ENCODE measurements at places on chromosomes 1 and 21.
A peak's percentile ranks its signal among the peaks of the same experiment; 100 is the strongest.

DNA sequence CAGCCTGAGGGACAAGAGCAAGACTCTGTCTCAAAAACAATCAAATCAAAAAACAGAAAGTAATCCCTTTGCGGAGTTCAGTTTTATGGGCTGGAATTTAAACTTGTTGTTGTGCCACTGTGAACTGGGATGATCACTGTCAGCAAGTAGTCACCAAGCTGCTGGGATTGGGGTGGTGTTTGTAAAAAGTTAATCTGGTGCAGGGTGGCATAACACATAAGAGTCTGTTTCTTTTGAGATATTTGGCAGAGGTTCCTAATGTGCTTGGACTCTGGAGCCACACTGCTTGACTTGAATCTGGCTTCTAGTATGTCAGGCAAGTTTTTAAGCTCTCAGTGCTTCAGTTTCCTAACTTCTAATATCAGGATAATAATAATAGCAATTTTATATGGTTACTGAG lies 6.6 kb downstream of the CLIC4 start:
- no peak for DNase-seq

GRCh38 chr1:207821464-207822045 lies 69.7 kb downstream of the CD46 start:
- DNase-seq, result no peak

DNA sequence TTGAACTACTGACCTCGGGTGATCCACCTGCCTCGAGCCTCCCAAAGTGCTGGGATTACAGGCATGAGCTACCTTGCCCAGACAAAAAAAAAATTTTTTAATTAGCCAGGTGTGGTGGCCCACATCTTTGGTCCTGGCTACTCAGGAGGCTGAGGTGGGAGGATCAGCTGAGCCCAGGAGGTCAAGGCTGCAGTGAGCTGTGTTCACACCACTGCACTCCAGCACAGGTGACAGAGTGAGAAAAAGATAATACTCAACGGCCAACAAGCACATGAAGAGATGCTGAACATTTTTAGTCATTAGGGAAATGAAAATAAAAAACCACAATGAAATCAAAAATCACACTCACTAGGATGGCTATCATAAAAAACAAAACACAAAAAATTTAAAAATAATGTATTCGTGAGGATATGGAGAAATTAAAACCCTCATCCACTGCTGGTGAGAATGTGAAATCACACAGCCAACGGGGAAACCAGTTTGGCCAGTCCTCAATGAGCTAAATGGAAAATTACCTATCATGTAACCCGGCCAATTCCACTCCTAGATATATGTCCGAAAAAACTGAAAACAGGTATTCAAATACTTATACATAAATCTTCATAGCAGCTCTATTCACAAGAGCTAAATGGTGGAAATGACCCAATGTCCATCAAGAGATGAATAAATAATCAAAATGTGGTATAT lies 41.2 kb downstream of the ENAH start:
- DNase-seq, result no peak

- no peak for DNase-seq
These were observed 75.4 kb upstream of the C1orf105 start for GRCh38 chr1:172345077-172345476.

DNA sequence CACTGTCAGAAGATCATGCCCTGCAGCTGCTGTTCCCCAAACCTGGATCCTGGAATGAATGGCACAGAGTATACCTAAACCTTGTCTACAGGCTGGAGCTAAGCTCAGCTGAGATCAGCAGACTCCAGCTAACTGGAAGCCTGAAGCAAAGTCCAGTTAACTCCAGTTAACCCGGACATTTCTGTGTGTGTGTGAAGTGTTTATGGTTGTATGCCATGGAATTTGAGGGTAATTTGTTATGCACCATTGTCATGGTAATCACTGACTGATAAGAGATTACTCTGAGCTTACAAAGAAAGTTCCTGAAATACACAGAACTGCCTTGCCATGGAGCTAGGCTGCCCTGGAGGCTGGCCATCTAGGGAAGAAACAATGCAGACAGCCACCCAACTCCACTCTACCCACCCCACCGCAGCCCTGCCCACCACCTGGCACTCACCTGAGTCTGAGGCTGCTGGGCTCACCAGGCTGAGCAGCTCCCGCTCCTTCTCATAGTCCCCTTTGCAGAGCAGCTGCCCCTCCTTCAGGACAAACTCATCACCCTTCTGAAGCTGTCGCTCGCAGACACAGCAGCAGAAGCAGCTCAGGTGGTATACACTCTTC lies 107.4 kb downstream of the LMX1A start:
- no peak for DNase-seq

DNA sequence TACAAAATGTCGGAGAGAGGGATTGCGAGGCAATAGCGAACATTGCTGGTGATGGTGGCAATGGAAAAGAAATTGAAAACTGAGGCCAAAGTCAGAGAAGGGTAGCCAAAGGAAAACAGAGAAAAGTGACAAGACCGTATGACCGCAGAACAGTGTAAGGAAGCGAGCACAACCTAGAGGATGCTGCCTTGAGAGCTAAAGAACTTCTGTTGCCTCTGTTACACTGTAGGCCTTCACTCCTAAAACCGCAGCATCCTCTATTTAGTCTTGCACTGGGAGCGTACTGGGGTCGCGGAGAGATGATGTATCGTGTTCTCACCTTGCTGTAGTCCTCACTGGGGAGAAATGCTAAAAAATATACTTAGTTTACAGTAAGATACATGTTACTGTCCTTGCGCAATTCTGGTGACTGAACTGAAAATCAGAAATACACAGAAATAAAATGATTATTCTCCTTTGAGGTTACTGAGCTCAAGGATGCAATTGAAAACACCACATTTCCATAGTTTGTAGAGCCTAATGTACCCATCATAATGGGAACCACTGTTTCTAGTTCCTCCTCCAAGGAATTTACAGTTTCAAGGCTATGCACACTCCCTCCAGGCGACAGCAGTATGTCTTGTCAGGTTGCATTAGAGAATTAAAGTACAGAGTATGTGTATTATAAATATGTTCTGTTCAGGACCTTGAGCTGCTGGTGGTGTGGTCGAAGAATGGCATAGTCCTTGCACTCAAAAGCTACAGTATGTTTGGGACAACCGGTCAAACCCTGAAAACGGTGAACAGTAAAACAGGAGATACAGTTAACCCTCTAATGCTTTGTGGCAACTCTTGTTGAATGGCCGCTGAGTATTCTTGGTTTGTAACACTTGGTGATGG lies 1.3 kb downstream of the NEK7 start:
- peak; percentile 40 for DNase-seq

GRCh38 chr1:168280296-168280927 lies at the start of gene TBX19:
Gene TBX19, plus strand, starts transcription at chr1:168280877. Its CDS starts 214 bp downstream, at chr1:168281091.
- DNase-seq, result no peak

GRCh38 chr1:156911577-156912298 lies 8.7 kb upstream of the LRRC71 start:
- DNase-seq, result no peak

DNA sequence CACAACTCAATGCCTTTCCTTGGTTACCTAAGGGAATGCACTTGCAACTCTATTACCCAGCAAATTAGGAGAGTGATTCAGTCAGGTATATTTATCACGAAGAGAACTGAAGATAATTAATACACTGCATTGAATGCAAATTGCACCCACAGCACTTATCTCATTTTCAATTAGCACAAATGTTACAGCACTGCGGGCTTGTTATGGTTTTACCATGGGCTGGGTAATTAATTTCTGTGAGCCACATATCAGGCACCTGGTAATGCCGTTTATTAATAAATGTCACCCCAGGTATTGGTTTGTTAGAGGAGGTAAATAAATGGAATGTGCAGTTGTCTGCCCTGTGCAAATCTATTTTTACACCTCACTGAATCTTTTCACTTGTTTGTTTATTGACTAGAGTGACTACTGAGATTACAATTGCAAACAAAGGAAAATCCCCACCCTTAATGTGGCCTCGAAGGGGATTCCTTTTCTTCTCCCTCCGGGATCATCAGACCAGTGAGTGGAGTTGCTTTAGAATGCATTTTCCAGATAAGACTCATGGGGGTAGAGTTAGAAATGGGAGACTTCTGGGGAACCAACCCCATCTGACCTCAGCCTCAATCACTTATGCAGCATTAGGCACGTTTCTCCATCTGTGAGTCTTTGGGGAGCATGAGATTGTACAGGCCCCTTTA lies 269.3 kb downstream of the RPS6KC1 start:
- no peak for DNase-seq

GRCh38 chr1:58340185-58340584 lies 206.3 kb downstream of the OMA1 start:
- DNase-seq, result no peak

DNA sequence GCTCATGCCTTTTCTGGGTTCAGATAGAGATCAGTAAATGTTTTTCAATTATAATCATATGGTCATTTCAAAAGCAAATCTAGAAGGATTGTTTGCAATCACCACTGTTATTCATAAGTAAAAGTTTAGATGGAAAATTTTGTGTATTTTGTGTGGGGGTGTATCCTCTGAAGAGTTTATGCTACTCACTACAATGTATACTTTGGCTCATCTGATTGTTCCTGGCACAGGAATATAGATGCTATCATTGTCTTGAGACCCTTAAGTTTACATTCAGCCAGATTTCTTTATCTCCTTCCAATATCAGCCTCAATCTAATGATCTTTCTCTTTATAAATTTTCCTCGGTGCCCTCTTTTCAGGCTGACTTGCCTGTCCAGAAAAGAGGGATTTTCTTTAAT lies 33.0 kb downstream of the ADAMTS1 start:
- DNase-seq, result no peak

- no peak for DNase-seq
These were observed 597.3 kb upstream of the ADGRL4 start for GRCh38 chr1:79603843-79604242.

DNA sequence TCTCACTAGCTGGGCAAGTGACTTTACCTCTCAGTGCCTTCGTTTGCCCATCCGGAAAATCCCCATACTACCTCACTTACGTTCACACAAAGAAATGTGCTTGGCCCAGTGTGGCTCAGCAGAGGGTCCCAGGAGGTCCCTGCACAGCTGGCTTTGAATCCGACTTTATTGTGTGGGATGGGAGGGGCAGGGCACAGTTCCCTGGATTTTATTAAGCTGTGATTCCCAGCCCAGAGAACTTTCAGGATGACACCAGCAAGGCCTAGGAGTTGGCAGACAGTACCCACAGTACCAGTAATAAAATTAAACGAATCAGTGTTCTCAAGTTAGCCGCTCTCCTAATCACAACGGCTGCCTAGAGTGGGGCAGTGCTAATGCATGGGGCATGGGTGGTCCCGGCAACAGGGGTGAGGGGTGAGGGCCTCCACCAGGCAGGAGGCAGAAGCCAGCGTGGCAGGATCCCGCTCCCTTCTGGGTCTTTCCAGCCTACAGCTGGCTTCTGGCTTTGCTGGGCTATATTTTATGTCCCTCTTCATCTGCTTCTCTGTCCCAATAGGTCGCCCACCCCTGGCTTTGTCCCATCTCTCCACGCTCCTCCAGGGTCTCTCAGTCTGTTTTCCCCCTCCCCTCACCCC lies 74.9 kb downstream of the VWA5B1 start:
- DNase-seq, result no peak

GRCh38 chr1:112524251-112524650 lies 15.5 kb downstream of the WNT2B start:
- DNase-seq, result peak; percentile 61

- DNase-seq, result no peak
These were observed 582.5 kb upstream of the RGS18 start for GRCh38 chr1:191575746-191576145.

All from cerebellar cortex (tissue), 1 donor.